HS-27A (cell line): ENCODE measurements at places on chromosomes 11 and 22.

DNA sequence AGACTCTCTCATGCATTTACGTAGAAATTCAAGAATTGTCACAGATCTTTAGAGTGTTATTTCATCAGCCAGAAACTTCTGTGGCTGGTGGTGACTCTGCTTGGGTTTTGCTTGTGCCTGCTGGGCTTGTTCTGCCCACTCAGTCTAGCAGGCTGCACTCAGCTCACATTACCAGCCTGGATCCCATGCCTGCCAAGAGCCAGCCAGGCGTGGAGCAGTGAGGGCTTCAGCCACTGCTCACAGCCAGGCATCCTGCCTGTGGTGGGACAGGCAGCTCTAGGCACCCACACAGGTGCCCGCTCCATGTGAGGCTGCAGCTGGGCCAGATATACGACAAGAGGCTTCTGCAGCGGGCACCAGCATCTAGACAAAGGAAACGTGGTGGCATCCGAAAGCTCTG is 1213.3 kb upstream of the RAG2 start:
- no peak for DNase-seq

DNA sequence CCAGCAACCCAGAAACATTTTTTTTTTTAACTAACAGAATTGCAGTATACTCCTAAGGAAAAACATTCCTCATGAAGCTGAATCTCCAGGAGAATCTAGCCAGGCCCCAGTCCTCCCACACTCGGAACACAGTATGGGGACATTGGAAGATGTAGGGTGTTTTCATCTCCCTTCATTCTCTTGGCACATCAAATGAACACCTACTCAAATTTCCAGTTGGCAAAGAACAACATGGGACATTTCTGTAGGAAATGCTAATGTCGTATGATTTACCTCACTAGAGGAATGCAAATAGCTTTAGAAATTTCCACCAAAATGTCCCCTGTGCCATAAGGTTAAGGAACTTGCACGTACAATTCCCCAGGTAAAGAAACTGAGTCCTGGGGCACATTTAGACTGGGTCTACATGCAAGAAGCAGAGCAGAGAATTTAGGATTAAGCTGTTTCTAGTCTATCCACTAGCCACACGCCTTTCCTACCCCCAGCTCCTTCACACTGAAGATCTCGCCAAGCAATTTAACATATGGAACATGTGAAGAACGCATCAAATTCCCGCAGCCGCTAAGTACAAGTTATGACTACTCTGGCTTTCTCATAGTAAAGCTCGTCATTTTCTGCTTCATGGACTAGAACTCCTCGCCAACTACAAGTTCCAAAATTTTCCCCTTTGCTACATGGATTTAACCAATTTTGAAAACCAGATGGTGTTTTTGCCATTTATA is 2.9 kb upstream of the CADM1 start:
- DNase-seq: no peak

DNA sequence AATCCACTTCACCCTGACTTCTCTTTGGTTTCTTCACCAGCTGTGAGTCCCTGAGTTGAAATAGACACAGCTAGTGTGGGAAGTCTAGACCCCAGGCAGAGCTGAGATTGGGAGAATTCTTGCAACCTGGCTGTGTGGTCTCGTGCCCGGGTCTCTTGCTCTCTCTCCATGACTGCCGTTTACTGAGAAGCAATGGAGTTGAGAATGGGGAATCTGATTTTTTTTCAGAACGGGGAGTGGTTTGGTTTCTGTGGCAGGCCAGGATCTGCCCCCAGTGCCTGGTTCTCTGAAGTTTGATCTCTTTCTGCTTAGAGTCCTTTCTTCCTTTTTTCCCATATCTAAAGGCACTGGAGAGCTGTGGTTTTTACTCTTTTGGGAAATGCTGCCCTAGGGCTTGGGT is 1.5 kb downstream of the SIDT2 start:
- no peak for DNase-seq

- DNase-seq: peak; percentile 15
These were observed 36.9 kb downstream of the ARFGAP3 start for GRCh38 chr22:42820045-42820763.

GRCh38 chr11:112019066-112019465 is 6.1 kb upstream of the DLAT start:
- DNase-seq: no peak

DNA sequence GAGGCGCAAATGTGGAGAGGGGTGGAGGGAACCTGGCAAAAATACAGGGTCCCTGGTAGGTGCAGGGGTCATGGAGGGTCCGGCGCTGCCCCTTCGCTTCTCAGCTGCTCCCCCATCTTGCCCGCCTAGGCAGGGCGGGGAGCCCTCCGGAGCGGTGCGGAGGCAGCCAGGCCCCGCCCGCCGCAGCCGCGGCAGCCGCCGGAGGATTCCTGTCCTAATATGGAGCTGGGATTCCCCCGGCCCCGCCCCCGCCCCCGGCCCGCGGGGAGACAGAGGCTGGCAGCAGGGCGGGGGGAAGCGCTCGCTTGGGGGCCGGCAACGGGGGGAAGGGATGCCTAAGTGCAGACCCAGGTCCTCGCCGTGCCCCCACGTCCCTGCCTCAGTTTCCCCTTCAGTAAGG is 1.0 kb upstream of the NPAS4 start:
- no peak for DNase-seq

GRCh38 chr22:21447694-21448402 is 19.3 kb upstream of the TMEM191C start:
- no peak for DNase-seq

DNA sequence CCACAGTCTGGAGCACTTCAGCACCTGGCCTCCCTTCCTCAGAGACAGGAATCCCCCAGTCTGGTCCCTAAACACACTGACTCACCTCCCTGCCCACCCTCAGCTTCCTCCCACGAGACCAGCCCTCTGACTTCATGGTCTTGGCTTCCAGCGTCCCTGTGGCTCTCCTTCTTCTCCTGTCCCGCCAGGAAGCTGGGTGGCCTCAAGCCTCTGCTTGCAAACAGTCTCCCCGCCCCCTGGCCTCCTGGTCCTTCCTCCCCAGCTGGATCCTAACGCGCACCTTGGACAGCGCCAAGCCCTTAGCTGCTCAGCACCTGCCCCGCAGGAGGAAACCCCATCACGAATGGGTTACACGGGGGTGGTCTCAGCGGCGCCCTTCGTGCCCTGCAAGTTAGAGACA is 4.5 kb downstream of the NCF4 start:
- DNase-seq: no peak

- DNase-seq: no peak
These were observed 1.4 kb downstream of the PNPLA2 start for GRCh38 chr11:819943-820649.

DNA sequence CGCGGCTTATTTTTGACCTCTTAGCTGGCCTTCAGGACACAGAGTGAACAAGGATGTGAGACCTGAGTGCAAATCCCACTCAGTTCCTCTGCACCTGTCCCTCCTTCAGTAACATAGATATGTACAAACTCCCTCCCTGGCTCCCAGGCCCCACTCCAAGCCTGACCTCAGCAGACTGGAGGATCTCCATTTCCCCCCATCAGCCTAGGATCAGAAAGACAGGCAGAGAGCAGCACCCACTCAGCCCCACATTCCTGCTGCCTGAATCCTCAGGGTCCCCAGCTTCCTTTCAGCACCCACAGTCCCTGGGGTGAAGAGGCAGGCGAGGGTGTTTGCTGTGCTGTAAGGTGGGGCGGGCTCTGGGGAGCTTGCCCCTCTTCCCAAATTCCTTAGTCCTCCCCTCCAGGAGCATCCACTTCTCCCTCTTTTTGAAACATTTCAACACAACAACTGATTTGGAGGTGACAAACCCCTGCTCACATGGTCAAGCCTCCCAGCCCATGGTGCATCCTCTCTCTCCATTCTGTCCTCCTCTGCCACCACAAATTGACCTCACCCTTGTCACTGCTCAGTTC is 151.1 kb downstream of the FEZ1 start:
- no peak for DNase-seq

- no peak for DNase-seq
These were observed 18.2 kb upstream of the GRAMD4 start for GRCh38 chr22:46602025-46602424.

DNA sequence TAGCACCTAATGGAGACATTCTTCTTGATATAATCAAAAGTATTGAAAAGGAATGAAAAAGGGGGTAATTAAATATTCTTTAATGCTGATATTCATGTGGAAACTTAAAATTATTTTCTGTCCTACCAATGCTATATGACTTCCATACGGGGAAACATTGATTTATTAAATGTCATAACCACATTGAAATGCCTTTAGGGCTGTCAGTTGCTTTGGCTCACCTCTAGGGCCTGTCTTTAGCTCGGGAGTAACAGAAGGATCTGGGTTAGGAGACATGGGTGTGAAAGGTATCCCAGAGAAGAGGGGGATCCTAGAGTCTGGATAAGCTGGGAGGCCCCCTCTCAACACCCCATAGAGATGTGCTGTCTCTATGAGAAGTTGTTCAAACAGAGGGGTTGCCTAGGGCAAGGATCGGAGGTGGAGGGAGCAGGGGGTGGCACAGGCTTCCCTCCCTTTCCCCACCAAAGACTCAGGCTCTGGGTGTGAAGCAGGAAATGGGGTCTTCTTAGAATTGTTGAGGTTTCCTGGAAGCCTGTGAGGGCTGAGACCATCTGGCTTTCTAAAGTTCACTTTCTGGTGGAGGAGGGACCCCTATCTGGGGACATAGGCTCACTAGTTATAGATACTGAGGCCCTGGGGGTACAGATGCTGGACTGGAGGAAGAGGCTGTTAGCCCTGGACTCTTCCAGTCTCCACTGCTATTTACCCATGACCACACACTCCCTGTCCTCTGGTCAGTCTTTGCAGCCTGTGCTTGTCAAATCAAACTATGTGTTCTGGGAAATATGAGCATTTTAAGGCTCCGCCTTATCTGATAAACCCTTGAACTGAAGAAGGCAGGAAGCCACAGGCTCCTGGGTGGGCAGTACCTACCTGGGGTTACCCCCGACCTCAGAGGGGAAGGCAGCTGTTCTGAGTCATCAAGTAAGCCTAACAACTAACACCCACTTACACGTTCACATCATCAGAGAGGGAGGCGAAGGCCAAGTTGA is 55.8 kb upstream of the RRAS2 start:
- no peak for DNase-seq

DNA sequence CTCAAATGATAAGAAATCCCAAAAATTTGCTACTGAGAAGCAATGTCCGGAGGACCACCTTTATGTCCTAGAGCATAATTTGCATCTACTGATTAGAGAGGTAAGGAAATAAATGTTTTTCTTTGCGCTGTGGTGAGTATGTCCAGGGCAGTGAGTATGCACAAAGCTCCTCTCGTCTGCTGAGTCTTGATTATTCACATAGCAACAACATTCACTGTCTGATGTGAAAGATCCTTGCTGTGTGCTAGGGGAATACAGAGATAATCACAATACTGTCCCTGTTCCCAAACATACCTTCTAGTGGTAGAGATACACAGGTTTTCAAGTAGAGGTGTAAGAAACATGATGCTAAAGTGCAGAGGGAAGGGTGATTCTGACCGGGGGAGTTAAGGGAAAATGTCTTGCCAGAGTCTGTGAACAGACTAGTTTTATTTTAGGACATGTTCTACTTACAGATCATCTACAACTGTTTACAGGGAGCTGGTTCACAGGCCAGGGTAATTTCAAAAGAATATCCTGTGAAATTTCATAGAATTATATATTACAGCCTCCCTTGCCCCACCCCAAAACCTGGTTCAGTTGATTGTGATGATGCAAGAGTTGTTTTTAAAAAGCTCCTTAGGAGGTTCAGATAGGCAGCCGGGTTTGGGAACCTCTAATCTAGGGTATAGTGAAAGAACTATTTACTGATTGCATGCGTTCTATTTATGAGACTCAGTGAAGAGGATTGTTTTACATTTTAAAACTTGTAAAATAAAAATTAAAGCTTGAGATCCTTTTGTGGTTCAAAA is 12.6 kb downstream of the MED17 start:
- DNase-seq: no peak

GRCh38 chr11:129608711-129609110 is 206.9 kb upstream of the TMEM45B start:
- no peak for DNase-seq

- DNase-seq: no peak
These were observed 60.7 kb upstream of the ALKBH3 start for GRCh38 chr11:43819926-43820325.

- no peak for DNase-seq
These were observed 495 bp downstream of the GPR137 start for GRCh38 chr11:64285885-64286800.

- no peak for DNase-seq
These were observed 3.1 kb downstream of the TOMM22 start for GRCh38 chr22:38684895-38685294.

GRCh38 chr11:125404811-125405790 is 91.0 kb downstream of the FEZ1 start:
- no peak for DNase-seq

DNA sequence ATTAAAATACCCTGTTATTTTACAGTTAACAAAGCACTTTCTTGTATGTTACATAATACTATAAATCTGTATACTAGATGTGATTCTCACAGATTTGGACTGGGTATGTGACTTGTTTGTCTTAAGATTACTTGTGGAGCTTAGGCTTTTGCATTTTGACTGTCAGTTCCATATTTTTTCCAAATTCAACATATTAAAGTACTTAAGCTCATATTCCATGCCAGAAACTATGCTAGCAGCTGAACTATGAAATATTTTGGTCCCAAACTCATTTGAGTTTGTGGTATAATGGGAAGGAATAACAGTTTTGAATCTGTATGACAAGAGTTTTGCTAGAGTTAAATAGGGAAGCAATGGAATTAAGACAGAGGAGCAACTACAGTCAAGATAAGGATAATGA is 841.4 kb downstream of the JRKL start:
- DNase-seq: no peak

DNA sequence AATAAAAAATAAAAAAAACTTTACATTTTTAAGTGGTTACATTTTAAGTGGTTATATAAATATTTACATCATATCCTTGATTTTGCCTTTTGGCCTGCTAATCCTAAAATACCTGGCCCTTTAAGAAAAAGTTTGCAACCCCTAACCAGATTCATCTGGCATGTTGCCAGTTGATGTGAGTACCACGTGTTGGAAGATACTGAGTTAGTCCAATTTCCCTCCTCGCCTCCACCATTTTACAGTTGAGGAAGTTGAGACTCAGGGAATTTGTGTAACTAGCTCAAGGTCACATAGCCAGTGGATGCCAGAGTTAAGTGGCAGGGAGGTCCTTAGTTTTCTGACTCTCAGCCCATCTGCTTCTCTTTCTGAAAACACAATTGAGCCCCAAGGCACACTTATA is 5.1 kb downstream of the ELF5 start:
- DNase-seq: no peak

- peak; percentile 48 for DNase-seq
These were observed at the start of gene TBCEL for GRCh38 chr11:121023848-121024751. Gene TBCEL (plus strand): TSS chr11:121024102. CDS start chr11:121045691, 21,589 bp downstream.

- DNase-seq: no peak
These were observed 863 bp downstream of the SIAE start for GRCh38 chr11:124672536-124673215.

DNA sequence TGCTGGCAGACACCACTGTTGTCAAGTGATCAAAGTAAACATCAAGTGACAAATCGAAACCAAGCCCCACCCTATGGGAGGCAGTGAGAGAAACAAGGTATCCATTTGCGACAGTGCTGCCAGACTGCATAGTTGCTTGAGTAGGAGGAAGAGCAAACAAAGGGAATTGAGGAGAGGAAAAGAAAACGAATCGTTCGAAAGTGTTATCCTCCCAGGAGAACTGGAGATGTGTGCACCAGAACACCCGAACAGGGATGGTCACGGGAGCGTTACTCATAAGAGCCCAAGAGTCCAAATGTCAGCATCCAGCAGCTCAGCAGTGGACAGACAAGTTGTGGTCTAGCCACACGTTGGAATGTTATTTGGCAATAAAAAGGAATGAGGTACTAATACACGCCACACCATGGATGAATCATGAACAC is 58.4 kb upstream of the NUP50 start:
- no peak for DNase-seq
